ENCODE measurements at places on chromosomes 4 and X.

GRCh38 chr4:41209187-41209586 lies 5.2 kb downstream of the APBB2 start:
- no peak for DNase-seq

DNA sequence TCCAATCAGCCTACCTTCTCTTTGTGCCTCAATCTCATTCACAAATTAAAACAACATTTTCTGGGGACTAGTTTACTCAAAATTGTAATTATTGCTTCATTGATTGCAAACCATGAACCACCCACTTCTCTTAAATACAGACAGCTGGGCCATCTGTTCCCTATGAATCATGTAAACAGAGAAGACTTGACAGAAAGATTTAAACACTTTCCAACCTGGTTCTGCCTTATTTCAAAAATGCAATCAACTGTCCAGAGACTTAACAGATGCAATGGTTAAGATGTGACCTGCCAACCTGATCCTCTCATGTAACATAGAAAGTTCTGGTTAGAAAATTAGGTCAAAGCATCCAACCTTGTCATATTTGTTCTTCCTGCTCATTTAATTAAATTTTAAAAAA lies 20.8 kb upstream of the SERTM2 start:
- no peak for DNase-seq

DNA sequence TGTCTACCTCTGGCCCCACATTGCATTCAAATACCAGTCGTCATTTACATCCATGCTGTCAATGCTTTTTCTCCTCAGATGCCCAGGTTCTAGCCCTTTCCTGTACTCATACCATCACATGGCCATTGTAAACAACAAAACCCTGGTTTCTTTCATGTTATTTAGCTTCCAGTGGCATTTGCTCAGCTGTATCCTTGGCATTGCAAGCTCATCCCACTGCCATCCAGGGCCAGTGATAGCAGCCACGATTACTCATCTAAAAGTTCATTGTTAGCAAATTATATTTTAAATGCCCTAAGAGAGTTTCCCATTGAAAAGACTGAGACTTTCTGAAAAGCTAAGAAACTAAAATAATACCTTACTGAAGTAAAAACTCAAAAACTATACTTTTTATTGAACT lies 34.0 kb downstream of the VEGFC start:
- DNase-seq = no peak

DNA sequence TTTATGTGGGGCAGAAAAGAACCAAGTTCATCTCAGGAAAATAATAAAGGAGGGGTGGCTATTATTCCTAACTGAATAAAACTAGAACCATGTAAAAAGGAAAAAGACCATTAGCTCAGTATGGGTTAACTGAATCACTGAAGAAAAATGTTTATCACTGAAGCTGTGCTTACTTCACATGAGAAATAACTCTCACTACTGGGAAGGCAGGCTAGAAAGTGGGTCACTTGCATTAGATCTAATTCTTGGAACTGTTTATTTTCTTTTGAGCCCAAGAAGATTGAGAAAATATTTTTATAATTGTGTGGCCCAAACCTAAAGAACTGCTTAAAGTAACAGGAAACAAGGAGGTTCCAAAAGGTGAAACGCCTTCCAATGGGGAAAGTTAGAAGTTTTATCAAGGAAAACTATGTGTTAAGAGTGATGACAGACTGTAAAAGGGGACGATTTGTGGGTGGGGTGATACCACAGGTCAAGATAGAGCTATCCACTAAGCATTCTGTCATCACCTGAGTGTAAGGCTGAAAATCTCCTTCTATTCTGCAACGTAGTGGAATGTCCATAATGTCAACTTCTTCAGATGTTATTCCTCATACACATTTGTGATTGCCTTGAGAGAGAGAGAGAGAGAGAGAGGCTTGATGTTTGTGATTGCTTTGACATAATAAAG lies 1083.5 kb downstream of the PCDH7 start:
- DNase-seq = no peak

DNA sequence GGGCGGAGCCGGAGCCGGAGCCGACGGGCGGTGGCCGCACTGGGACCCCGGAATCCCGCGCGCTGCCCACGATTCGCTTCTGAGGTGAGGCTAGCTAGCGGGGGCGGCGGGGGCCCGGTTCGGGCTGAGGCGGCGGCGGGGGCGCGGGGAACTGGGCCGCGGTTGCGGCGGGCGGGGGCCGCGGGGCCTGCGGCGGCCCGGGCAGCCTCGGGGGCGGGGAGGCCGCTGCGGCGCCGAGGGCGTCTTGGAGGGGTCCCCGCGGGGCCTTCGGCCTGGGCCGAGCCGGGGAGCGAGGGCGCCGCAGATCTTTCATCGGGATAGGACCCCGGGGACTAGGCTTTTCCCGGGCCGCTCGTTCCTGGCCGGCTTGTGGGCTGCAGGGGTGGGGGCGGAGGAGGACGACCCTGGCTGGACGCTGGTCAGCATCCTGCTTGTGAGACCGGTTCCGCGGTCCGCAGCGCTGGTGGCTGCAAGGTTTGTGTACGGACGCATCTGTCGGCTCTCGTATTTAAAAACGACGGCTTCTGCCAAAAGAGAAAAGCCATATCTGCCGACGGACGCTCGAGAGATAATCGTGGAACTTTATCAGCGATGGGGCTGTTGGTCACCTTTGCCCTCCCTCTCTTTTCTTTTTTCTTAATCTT lies 419 bp downstream of the ADD1 start:
- DNase-seq = no peak

GRCh38 chrX:107878106-107878505 lies 52.4 kb downstream of the MID2 start:
- no peak for DNase-seq

- no peak for DNase-seq
Measured at GRCh38 chr4:1683261-1683735, 815 bp downstream of the FAM53A start.

DNA sequence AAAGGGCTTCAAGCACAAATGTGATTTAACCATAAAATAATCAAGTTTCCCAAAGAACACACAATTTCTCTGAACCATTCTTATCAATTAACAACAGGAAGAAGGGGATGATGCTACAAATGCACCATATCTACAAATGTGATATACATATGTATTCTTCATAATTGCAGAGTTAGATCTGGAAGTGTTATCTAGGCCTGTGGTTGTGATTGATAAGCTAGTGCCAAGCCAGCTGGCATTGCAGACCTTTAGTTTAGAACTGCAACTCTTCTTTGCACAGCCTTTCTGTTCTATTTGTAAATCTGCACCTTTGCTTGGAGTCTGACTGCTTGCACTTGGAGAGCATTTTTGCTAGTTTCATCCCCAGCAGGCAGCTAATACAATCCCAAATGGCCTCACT lies 145.5 kb upstream of the NPY2R start:
- no peak for DNase-seq

DNA sequence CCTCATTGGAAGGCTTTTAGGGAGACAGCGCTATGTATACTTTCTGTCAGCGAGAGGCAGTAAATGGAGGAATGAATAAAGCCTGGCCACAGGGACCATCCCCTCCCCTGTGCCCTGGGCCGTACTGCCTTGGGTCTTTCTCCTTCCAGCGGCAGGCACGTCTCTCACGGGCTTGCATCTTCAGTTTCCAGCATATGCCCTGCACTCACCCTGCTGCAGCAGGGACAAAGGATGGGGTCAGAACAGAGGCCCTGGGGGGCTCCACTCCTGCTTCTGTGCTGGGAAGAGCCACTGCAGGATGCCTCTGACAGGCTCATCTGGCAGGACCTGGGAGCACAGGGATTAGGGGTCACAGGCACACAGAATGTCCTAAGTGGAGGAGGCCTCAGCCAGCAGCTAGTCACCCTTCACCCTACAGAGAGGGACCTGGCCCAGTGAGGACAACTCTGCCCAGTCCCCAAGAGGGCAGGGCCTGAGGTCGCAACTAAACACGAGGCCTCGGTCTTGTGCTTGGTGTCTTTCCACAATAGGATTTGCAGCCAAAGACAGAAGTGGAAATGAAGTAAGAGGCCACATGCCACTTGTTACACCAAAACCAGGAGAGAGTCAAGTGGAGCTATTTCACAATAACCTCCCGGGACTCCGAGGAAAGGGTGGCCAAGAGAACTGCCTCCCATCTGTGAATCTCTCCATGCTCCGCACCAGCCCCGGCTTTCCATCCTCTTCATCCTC lies 150.8 kb downstream of the AFAP1 start:
- DNase-seq = no peak

DNA sequence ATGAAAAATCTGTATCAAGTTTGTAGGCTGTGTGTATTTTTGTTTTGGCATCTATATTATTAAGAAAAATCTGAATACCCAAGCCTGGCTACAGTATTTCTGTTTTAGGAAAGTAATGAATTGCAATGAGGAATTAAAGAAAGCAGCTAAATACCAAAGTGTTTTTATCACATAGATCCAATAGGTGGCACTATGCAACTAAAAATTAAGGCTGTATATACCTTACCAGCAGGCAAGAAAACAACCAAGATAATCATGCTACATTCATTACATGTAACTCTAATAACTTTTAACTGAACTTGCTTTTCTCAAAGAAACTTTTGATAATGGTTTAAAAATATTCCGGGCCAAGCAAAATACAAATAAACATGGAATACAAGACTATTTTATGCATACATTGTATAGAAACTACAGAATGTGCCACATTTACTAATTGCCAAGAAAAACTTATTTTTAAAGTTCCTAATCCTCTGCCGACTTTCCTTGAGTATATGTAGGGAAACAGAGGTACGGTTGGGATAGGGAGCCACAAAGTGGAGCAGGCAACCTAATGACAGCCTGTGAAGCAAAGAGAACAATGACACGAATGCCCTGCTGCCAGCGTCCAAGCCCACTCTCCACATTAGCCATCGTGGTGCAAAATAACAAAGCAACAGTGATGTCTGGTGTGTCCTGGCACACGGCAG lies 63.7 kb downstream of the SEC24D start:
- no peak for DNase-seq

- DNase-seq = no peak
Measured at GRCh38 chrX:13652287-13652793, 601 bp upstream of the TCEANC start.

DNA sequence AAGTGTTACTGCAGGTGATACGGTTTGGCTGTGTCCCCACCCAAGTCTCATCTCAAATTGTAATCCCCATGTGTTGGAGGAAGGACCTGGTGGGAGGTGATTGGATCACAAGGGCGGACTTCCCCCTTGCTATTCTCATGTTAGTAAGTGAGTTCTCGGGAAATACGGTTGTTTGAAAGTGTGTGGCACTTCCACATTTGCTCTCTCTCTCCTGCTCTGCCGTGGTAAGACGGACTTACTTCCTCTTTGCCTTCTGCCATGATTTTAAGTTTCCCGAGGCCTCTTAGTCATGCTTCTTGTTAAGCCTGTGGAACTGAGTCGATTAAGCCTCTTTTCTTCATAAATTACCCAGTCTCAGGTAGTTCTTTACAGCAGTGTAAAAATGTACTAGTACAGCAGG lies 65.2 kb upstream of the SLC7A11 start:
- no peak for DNase-seq

GRCh38 chrX:48468693-48469691 lies 1.1 kb downstream of the SLC38A5 start:
- no peak for DNase-seq

DNA sequence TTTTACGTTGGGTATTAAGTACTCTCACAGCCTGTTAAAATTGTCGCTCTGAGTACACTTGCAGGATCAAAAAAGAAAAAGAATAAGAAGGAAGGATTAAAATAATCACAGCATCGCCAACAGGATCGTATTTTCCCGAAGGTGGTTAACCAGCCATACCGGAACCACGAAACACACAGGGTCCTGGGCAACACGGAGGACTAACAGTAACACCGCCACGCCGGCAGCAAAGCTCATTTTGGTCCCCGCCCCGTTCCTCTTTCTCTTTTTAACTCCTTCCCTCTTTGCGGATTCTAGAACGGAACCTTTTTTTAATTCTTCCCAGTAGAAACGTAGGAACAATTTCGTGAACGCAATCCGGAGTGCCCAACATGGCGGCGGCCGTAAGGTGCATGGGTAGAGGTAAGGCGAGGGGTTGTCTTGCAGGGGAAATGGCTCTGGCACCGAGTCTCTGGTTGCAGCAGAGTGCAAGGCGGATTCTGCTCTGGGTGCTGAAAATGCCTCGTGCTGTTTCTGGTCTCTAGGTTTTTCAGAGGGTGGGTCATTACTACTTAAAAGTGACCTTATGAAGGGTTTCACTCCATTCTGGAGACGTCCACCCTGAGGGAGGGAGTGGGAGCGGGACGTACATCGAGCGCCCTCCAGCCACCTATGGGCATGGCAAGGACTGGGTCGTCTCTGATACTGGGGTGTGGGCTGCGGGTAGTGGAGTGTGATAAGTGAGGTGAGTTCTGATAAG lies at the start of gene MRPL1:
Gene MRPL1, plus strand, starts transcription at position 353 of the 739 bp plus-strand sequence. Its CDS starts 19 bp downstream, at position 372.
- DNase-seq = peak; percentile 75

DNA sequence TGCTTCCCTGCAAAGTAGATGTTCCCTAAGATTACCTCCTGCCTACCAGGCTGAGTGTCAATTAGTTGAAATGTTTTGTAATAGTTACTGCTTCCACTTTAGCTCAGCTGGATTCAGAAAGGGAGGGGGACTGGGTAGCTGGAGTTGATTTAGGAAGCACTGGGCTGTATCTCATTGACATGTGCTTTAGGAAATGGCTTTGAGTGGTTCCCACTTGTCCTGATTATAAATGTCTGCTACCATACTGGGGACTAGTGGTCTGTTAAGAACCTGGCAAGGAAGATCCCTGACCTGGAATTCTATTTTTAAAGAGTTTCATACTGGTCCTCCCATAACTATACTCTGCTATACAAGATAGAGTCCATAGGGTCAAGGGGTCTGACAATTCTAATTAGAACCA lies 363.9 kb upstream of the PPP1R2C start:
- no peak for DNase-seq

- DNase-seq = no peak
Measured at GRCh38 chrX:66399273-66399672, 235.2 kb downstream of the HEPH start.

- no peak for DNase-seq
Measured at GRCh38 chrX:47628982-47629381, 748 bp downstream of the CFP start.
